Left forelimb (tissue), 1 donor: ENCODE measurements at places on chromosomes 3 and 15.

DNA sequence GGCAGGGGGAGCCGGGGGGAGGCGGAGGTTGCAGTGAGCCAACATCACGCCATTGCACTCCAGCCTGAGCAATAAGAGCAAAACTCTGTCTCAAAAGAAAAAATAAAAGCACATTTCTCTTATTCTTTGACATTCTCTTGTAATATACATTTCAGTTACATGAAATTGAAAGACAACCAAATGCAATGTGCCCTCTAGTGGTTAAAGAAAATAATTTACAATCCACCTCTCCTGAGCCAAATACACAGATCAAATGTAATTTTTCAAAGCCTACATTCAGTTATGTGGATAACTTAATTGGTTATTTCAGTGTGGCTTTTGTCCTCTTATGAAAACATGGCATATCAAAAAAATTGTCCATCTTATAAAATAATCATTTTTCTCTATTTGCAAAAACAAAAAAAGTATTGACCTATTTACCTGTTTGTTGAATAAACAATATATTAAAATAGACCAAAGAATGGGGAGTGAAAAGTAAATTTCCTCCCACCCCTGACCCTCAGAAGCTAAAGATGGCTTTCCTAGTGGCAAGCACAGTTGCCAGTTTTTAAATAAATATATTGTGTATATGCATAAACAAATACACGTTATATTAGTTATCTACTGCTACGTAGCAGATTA is 14.2 kb upstream of the U2SURP start:
- DNase-seq = no peak

DNA sequence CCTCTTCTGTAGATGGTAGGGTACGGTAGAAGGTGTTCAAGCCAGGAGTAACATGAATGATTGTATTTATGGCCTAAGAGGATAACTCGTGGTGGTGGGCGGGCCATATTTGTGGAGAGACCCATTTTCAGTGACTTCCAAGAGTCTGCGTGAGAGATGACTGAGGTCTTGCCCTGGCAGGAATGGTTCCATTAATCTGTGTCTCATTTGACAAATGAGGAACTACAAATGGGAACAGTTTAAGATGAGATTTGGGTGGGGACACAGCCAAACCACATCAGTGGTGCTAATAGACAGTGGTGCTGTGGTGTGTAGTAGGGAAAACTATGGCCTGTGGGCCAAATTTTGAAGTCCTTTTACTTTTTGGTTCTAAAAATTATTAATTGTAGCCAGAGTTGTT is 47.1 kb downstream of the FLNB start:
- no peak for DNase-seq

DNA sequence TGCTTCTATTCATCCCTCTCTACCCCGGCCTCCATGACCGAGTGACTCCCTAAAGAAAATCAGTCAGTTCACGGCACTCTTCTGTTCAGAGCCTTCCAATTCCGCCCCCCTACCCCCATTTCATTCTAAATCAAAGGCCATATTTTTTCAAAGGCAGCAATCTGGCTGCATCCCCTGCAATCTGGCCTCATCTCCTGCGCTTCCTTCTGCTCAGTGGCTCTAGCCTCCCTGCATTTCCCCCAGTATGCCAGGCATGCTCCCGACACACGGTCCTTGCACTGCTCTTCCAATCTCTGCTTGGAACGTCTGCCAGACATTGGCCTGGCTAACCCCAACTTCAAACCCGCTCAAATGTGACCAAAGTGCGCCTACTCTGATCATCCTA is 67.7 kb downstream of the EXOG start:
- DNase-seq = no peak

- DNase-seq = peak; percentile 60
These were observed at the start of gene HHATL for GRCh38 chr3:42702066-42702951. TSS of gene HHATL (minus strand) at chr3:42702798. CDS start at chr3:42700826, 1,972 bp downstream.

DNA sequence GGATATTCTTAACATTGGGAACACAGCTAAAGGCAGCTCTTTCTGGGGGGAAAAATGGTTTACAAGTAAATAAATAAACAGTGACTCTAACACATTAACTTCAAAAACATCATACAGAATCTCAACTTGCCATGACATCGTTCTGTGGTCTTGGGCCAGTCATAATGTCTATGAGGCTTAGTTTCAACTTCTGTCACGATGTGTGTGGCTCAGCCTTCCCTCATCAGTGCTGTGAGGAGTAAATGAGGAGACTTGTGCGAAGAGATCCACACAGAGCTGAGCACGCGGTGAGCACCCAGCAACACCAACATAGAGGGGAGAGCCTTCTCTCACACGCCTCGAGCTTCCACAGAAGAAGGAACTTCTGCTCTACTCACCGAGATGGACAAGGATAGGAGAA is 49.0 kb downstream of the DZIP1L start:
- no peak for DNase-seq

DNA sequence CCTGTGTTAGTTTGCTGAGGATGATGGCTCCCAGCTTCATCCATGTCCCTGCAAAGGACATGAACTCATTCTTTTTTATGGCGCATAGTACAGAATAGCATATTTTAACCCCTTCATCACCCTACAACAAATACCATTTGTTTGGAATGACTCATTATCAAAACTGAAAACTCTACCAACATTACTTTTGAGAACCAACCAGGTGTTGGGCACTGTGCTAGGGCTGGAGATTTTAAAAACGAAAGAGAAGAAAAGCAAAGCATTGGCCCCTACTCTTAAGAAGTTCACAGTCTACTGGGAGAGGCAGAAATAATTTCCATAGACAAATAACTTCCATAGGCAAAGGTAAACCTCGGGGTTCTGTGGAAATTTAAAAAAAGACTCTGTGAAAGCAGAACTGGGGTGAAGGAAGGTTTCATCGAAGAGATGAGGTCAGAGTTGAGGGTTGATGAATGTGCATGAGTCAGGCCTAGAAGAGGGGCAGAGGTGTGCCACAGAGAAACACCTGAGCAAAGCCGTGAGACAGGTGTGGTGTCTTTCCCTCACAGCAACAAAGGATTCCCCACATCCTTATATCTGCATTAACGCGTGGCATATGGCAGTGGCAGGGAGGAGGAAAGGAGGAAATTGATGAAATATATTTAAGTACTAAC is 51.0 kb downstream of the MCF2L2 start:
- no peak for DNase-seq

GRCh38 chr15:29043736-29044502 is 158.1 kb downstream of the APBA2 start:
- no peak for DNase-seq

DNA sequence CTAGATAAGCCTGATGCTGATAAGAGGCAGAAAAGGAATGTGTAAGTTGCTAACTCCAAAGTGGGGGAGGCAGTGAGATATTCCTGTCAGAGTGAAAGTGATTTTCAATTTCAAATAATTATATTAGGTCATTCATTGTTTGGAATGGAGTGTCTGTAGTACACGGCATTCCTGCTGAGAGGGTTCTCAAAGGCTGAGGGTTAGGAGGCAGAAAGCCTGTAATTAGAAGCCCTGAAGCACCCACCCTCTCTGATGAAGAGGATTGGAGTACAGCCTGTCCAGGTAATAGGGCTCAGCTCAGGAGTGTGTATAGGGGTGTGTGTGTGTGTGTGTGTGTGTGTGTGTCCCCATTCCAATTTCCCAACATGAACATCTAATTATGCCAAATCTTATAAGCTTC is 486.8 kb downstream of the MAGI1 start:
- no peak for DNase-seq

DNA sequence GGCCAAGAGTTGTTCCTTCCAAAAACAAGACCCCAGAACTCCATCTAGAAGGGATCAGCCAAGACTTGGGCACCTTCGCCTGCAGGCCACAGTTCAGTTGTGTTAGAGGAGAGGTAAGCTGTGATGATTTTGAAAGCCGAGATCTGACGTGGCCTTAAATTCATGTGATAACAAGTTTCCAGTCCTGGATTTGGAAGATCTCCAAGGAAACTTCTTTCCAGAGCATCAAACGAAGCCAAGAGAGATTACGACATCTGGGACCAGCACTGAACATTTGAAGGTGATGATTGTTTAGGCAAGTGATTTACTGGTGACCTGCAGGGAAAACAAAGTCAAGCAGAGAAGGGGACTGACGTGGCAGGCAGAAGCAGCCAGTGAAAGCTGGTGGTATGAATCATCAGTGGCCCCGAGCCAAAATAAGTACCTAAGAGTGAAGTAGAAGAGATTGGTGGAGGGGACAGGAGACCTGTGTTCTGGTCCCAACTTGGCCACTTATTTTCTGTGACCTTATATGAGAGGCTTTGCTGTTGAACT is 339.0 kb upstream of the PROK2 start:
- no peak for DNase-seq

DNA sequence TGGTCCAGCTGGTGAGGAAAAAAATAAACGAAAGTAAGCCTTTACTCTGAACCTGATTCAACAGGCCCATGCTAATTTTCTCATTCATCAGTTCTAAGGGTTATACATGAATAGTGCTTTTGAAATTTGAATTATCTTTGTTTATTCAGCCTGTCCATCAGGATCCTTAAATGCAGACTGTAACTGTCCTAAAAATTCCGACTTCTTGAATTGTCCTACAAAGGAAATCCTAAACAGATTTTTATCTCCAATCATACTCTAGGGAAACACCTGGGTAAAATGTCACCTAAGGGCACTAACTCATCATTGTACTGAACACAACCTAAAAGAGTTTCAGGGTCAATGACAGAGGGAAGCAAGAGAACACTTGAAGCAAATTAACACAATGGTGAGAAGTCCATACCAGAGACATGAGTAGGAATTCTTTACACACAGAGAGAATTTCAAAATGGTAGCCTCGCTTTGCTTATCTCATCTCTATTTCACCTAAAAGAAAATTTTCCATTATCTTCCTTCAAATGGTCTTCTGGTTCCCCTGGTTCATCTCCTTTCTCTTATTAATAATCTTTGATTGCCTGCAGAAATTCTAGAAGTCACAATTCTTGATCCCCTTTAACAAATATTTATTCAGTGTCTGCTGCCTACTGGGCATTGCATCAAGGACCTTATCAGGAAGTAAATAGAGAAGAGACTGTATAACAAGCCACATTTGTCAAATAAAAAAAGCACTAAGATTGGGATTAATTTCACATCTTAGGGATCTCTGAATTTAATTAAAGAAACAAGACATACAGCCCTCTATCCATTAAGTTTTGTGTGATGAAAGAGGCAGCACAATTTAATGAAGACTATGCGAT is 182.7 kb downstream of the MEIS2 start:
- DNase-seq = no peak

DNA sequence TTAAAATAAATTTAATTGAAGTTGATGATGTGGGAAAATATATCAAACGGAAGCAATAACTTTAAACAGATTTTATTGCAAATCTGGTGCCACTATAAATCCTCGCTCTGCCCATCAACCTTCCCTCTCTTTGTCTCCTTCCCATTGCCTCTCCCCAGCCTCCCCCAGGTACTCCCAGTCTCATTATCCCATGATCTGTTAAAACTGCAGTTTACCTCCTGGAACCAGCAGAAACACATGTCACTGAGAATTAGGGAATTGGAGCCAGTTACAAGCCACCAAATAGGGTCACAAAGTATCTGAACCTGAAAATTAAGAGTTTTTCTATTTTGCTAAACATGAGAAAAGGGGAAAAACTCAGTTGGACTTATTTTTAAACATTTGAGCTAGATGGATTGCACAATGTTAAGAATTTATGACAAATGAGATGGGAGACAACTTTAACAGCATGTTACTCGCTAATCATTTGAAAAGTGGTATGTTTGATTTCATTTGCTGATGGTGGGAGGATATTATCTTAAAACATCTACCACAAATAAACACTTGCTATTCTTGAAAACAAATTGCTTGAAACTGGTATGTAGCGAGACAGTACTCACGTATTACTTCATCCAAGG is 2.4 kb downstream of the PLCH1 start:
- no peak for DNase-seq

DNA sequence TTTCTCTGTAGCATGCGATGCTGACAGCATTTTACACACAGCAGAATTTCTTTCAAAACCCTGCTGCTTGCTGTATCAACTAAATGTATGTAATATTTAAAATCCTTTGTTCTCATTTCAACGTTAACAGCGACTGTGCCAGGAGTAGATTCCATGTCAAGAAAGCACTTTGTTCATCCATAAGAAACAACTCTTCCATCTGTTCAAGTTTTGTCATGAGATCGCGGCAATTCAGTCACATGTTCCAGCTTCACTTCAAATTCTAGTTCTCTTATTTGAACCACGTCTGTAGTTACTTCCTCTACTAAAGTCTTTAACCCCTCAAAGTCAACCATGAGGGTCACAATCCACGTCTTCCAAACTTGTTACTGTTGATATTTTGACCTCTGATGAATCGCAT is 50.6 kb downstream of the SMARCC1 start:
- no peak for DNase-seq

DNA sequence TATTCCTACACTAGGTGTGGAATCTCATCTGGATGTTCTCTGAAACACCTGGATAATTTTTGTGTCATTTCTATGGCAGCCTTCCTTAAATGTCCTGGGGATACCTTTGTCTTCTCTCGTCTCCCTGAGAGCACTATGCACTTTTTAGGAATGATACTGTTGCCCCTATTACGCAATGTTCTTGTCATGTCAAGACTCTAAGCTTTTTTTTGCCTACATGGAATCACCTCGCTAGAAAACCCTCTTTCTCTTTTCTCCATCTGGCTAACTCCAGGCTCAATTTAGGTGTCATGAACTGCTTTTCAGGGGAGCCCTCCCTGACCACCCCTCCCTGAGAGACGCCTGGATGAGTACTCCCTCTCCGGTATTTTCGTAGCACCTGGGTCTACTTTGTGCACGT is 81.3 kb downstream of the SOX2 start:
- no peak for DNase-seq

GRCh38 chr15:73851689-73852088 is 21.7 kb upstream of the TBC1D21 start:
- DNase-seq = peak; percentile 67

DNA sequence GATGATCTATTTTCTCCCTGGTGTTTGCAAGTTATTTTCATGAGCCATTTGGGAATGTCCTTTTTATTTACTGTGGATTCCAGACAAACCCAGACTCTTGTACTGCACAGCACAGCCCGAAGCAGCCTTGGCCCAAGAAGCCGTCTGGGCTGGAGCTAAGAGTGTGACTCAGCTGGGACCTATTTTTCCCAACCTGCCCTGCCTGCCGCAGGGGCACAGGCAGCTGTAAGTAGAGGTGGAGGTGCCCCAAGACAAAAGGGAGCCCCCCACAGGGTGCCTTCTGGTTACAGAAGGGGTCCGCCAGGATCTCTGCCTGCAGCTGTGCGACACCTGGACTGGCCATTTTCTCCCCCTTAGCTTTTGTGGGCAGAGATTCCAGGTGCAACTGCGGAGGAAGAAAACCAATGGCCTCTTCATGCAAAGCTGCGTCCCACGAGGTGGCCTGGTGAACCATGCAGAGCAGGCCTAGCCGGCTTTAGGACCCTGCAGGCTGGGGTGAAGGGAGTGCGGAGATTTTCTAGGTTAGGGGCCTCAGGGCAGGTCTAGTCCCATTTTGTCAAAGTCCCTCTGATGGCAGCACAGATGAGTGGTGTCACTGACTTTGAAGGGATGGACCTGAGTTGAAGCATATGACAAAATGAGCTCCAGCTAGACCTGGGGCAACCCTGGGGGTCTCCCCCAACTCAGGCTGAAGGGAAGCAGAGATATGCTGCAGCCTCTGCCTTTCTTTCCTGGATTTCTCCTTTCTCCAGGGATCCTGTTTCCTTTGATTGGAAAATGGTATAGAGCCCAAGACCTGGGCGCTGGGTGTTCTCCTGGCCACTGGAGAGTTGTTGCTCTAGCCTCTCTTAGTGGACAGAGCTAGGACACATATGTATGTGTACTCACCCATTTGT is 131.2 kb downstream of the KLF13 start:
- DNase-seq = peak; percentile 60

GRCh38 chr3:122957707-122958689 is 69.6 kb downstream of the SEMA5B start:
- peak; percentile 75 for DNase-seq

- DNase-seq = no peak
These were observed 6.3 kb upstream of the SCN5A start for GRCh38 chr3:38655708-38656300.
